ENCODE measurements at places on chromosomes 12 and 14. TPM values are rescaled to one million over a fixed set of nuclear protein-coding genes. Genes with fewer than 3 reads are reported as not detected.

The LRP1 gene
- total RNA-seq = 60.2 TPM

DNA sequence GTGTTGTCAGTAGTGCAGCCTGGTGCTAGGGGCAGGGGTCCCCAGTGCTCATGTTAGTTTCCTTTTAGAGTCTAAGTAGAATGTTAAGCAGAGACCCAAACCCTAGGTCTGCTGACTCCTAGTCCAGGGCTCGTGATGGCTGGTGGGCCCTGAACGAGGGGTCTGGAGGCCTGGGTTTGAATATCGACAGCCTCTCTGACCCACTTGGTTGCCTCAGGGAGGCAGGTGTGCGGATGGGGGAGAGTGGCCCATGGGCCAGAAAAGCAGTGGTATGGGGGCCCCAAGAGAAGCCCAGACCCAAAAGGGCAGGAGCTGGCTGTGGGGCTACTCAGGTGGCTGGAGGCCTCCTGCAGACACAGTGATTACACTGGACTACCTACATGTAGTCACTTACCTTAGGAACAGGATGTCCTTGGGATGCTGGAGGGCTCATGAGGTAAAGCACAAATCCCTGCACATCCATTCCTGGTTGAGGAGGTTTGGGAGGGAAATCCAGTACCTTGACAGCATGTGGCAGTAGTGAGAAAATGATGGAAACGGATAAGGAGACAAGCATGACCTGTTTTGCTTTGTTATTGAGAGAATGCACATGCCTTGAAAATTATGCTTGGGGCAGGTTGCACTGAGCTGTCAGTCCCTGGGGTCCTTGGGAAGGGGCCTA is 1.7 kb upstream of the SLC25A29 start:
- DNase-seq = no peak

GRCh38 chr14:59690426-59690825 is 113.8 kb upstream of the CCDC175 start:
- no peak for DNase-seq

The DCN gene
- total RNA-seq = 1,187 TPM

GRCh38 chr12:75951399-75952278 is 79.9 kb downstream of the PHLDA1 start:
- no peak for DNase-seq

GRCh38 chr12:88921434-88921833 is 341.2 kb upstream of the KITLG start:
- no peak for DNase-seq

GRCh38 chr14:75426332-75427125 is 1.3 kb upstream of the JDP2 start:
- DNase-seq = no peak

- peak; percentile 37 for DNase-seq
Observed at GRCh38 chr14:76352639-76353281, 23.2 kb upstream of the ESRRB start.

The DNAH10 gene
- total RNA-seq = 0.23 TPM

DNA sequence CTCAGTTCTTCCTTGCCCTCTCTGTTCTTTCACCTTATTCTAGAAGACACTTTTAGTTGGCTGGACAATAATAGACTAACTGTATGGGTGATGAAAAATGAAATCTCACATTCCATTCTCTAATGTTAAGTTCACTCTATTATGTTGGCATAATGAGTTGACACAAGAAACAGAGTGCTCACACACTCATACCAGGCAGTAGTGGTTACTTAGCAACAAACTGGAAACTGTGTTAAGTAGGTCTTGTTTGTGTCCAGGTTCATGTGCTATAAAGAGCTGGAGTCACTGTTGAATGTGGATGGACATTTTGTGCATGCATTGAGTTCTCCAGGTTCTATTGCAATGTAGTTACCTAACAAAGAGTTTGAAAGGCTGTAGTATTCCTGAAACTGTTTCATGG is 16.9 kb upstream of the PPP4R4 start:
- no peak for DNase-seq

GRCh38 chr12:72957454-72957853 is 685.3 kb downstream of the TRHDE start:
- no peak for DNase-seq

DNA sequence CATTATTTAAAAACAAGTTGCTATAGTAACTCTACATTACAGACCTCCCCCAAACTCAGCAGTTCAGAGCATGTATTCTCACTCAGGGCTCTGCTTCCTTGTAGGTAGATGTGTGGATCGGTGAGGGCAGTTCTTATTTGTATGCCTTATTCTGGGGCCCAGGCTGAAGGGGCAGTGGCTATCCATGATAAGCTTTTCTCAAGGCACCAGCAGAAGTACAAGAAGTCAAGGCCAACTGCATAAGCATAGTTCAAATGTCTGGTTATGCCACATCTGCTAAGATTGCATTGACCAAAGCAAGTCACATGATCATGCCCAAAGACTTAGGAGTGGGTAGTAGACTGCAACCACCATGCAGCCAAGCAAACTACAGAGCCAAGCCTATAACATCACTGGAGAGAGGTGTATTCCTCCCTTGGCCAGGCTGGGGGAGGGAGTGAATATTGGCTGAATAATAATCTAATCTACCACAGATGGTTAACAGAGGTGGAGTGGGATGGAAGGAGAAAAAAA is 4.6 kb downstream of the PSEN1 start:
- no peak for DNase-seq
